ENCODE measurements at places on chromosomes 3 and 15. TPM values are rescaled to one million over a fixed set of nuclear protein-coding genes. Genes with fewer than 3 reads are reported as not detected.

- DNase-seq = no peak
Measured at GRCh38 chr15:88880944-88881740, 14.2 kb downstream of the HAPLN3 start.

- DNase-seq = no peak
Measured at GRCh38 chr3:48652923-48653715, 9.6 kb downstream of the CELSR3 start.

DNA sequence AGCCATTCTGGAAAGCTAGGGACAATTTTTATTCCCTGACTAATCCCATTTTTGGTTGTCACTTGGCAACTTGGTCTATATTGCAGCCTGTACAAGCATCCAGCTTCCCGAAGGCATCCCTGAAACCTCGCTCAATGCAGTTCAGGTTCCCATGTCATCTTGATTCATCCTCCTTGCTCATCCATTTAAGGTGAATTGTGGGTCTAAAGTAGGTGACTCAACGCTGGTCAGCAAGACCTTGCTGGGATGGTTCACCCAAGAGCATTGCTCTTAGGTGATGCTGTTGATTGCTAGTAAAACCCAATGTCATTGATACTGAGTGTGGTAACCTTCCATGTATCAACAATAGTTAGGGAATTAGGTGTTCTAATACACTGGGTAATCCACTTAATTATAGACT, 13.1 kb upstream of the RAB8B start:
- DNase-seq = peak; percentile 48

GRCh38 chr15:27583651-27584050, 515.5 kb downstream of the OCA2 start:
- DNase-seq = no peak

DNA sequence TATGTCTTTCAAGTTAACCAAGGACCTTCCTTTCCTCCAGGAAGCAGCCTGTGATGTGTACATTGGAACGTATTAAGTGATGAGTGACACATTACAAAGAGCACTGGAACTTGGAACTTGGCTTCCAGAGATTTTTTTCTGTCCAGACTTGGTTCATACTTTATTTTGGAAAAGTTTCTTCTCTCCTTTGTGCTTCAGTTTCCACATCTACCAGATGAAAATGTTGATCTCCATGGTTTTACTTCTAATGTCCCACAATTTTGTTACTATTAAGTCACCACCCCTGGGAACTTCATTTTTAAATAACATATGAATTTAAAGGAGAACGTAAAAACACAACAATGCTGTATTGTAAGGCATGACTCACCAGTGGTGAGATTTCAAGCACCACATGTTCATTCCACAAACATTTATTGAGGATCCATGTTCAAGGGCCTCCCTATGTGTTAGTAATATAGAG, 290.7 kb upstream of the LMCD1 start:
- no peak for DNase-seq

DNA sequence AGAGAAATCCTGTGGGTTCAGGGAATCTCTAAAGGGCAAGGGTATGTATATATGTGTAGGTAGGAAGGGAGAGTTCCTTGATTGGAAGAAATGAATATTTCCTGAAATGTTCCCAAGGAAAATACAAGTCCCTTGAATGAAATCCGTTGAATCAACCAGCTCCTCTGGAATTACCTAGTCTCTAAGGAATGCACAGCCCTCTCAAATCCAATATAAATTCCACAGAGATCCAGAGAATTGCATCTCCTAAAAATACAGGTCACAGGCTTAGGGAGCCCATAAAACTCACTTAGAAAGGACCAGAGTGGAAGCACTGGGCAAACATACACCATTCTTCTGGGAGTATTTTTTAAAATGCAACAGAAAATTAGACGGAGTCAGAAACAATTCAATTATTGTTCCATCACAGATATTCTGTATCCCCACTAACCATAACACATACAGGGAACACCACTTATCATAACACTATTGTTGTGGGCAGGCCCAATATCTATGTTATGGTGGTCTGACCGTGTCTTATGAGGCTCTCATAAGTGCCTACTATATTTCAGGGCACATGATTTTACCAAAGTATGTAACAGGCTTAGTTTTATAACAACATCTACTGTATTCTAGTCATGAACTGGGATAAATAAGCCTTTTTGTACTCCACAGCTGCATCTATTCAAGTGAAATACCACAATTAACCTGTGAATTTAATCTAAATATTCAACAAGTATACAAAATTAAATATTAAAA, 43.7 kb downstream of the IGSF11 start:
- DNase-seq = peak; percentile 2

GRCh38 chr3:128416578-128417211, 50.0 kb downstream of the DNAJB8 start:
- peak; percentile 95 for DNase-seq

GRCh38 chr15:88538972-88539371, 7.5 kb downstream of the DET1 start:
- no peak for DNase-seq

DNA sequence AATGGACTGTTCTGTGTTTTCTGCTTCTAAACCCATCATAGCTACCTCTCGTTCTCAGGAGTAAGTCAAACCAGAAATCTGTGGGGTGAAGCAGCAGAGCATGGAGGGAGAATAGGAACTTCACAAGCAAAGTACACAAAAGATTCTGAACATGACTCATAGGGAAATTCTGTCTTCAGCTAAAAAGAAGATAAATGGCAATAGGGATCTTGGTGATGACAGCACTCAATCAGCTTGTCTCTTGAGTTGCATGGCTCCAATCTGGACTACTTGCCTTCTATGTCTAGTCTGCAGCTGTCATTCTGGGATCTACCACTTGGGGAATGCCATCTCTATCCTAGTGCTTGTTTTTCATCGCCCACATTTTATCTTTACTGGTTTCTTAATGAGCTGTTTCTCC, 13.5 kb upstream of the GRAMD1C start:
- DNase-seq = peak; percentile 26

DNA sequence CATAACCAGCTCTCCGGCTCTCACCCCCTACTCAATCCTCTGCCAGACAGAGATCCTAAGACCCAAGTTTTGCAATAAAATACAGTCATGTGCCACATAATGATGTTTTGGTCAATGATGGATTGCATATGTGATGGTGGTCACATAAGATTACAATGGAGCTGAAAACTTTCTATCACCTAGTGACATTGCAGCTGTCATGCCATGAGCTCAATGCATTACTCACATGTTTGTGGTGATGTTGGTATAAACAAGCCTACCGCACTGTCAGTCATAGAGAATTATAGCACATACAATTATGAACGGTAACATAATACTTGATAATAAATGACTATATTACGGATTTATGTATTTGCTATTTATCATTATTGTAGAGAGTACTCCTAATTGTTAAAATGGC, 26.9 kb upstream of the SAMMSON start:
- no peak for DNase-seq

DNA sequence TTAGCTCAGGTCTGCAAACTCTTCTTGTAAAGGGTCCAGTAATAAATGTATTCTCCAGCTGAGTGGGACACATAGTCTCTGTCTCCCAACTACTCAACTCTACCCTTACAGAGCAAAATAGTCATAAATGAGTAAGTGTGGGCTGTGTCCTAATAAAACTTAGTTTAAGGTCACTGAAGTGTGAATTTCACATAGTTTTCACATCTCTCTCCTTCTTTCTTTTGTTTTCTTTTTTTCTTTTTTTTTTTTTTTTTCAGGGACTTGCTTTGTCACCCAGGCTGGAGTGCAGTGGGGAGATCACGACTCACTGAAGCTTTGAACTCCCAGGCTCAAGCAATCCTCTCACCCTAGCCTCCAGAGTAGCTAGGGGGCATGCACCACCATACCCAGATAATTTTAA, 1.9 kb upstream of the ACTL6A start:
- DNase-seq = peak; percentile 1

DNA sequence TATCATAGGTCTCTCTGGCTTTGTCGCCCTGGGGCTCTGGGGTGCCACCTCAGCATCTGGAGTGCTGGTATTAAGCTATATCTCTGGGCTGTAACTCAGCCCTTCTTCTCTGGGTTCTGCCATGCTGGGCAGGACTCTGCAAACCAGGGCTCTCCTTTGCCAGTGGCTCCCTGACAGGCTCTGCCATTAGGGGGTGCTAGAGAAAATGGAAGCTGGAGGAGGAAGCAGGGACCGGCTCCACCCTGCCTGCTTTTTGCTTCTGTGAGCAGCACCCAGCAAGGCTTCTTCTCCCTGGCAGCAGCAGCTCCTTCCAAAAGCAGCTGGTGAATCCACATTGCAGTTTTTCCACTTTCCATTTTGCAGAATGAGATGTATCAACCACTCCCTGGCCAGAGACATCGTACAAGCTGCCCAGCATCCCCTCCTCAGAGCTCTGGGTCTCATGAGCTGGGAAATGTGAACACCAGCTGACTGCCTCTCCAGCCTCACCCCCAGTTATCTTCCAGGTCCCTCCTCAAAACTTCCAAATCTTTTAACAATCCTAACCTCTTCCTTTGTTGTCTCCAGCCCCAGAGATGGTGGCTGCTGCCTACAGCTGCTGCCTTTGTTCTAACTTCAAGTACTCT, 165.0 kb downstream of the ABHD5 start:
- DNase-seq = peak; percentile 78

DNA sequence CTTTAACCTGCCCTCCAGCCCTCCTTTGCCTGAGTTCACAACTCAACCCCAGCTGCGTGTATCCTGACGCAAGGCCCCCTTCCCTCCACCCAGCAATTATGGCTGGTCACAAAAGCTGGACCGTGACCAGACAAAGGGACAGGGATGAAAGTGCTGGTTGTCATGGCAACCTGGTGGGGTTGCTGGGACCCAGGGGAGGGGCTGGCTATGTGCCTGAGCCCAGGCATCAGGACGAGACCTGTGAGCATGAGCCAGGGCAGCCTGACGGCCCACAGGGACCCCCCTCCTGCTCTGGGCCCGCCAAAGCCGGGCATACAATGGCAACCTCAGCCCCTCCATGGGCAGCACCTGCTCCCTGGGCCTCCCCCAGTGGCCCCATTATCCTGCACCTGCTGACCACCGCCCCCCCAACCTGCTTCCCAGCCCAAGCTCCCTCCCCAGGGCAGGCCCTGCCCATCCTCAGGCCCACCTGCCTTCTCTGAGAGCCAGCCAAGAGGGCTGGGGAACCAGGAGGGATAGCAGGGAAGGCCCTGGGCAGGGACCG, 4.5 kb upstream of the DNAH1 start:
- no peak for DNase-seq

The IGSF11 gene
- total RNA-seq = 0.39 TPM

The TICRR gene
- 9.0 TPM for total RNA-seq

The TNNC1 gene
- total RNA-seq = not detected

The CPLX3 gene
- not detected for total RNA-seq

The SNURF gene
- total RNA-seq = 9.8 TPM

The SI gene
- not detected for total RNA-seq

The THPO gene
- total RNA-seq = not detected

The CTXN2 gene
- total RNA-seq = not detected

The FOXB1 gene
- not detected for total RNA-seq

The MEX3B gene
- total RNA-seq = 7.1 TPM

The ARL14 gene
- total RNA-seq = not detected

The STX19 gene
- total RNA-seq = not detected

The SCN11A gene
- total RNA-seq = not detected

Measured in RPMI7951 (cell line).